ENCODE measurements at places on chromosomes 3 and 15.

DNA sequence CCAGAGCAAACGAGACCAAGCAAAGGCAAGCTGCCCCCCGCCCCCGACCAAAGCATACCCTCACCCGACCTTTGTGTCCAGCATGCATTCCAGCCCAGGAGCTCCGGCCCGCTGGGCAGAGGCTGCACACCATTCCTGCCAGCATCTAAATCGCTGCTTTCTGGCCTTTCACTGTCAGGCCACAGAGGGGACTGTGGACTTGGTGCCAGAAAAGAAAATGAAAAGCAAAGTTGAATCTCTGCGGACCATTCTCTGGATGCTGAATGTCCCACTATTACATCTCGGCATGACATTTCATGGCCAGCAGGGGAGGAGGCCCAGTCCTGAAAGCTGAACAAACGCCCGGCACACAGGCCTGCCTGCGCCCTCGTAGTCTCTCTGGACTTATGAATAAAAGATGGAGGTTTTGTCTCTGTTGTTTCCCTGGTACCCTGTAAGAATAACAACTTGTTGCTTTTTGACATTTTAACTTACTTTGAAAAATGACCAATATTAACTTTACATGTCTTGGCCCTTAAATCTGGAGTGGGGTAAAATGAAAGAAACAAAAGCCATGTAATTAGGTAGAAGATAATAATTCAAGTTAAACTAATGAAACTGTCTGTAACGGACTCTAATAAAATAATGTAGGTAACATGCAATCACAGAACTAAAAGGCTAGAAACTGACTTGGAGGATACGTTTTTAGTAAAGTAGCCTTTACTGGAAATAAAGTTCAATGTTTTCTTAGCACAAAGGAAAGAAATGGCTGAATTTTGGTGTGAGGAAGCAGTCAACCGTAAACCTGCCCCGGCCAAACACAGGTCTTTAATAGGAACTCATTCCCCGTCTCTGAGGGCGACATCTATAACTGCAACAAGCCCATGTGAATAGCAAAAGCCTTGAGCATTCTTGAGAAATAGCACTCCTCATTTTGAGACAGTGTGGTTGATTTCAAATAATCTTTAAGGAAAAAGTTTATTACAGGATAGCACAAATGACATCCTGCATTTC is 12.7 kb downstream of the IL17RD start:
- no peak for DNase-seq

GRCh38 chr3:172592898-172593669 is 69.9 kb upstream of the TNFSF10 start:
- no peak for DNase-seq

- DNase-seq = no peak
These were observed 11.7 kb upstream of the SEMA3B start for GRCh38 chr3:50256978-50257890.

- no peak for DNase-seq
These were observed 71.2 kb upstream of the IQSEC1 start for GRCh38 chr3:13144163-13145023.

DNA sequence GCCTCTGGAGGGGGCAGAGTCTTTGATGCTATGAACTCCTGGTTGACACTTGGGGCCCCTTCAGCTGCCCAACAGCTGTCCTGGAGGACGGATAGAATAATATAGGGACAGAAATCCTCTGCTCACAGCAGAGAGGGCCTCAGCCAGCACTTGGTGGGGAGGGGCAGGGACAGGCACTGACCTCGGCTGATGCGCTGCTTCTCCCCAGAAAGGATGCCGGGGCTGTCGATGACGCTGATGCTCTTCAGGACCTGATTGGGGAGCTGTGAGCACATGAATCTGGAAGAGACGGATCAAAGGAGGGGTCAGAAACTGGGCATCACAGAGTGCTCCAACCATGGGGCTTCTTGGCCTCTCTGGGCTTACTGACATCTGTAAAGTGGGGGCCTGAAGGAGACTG is 29.5 kb downstream of the EHD4 start:
- DNase-seq = no peak

GRCh38 chr3:5429517-5429890 is 242.0 kb downstream of the EDEM1 start:
- DNase-seq = no peak

- DNase-seq = peak; percentile 71
These were observed 788 bp upstream of the DLG1 start for GRCh38 chr3:197298945-197299854.

GRCh38 chr15:63051156-63052066 is 8.9 kb downstream of the TPM1 start:
- DNase-seq = no peak

- DNase-seq = no peak
These were observed 212.6 kb downstream of the CDIN1 start for GRCh38 chr15:36791844-36792571.

- no peak for DNase-seq
These were observed 464 bp downstream of the SOX2 start for GRCh38 chr3:181712226-181712552.
